ENCODE measurements at places on chromosomes 6 and 20. TPM values are rescaled to one million over a fixed set of nuclear protein-coding genes. Genes with fewer than 3 reads are reported as not detected.

VGLL2 gene
- not detected for total RNA-seq

OOEP gene
- not detected for total RNA-seq

CAGE1 gene
- total RNA-seq, result not detected

VEGFA gene
- total RNA-seq, result 73.7 TPM

RNF144B gene
- 11.4 TPM for total RNA-seq

- no peak for DNase-seq
Observed at GRCh38 chr6:151240791-151241642, 1.2 kb downstream of the AKAP12 start.

Data from NCI-H460 (cell line).